ENCODE measurements at places on chromosomes 2 and 18.

DNA sequence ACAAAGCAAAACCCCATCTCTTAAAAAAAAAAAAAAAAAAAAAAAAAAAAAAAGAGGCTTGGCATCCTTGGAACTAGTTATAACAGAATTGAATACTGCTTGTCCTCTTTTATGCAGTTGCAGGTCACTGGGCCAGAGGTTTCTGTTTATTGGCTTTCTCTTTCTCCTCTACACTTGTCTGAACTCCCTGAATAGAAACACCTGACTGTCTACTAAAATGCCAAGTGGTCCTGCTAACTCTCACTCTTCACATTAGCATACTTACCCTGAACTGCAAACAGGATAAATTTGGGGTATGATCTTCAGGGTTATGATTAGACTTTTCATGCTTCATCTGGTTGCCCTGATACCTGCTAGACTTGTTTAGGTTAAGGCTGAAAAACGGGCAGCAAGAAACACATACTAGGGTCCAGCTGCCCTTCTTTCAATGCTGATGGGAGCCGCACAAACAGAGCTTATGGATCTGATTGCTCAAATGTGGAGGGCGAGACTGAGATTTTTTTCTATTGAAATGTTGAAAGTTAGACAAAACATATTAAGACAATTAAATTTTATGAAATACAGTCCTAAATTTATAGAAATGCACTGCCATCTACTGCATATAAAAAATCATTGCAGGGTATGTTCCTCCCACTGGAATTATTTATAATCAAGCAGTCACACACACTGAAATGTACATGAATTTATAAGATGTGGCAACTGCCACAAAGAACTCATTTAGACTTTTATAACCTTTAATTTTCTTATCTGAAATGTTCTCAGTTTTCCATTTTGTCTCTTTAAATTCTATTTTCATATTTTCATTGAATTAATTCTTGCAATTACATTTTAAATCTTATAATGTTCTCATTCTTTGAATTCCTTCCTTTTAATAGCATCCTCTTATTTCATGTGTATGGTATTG lies 40.8 kb downstream of the GTF3C3 start:
- DNase-seq = no peak

DNA sequence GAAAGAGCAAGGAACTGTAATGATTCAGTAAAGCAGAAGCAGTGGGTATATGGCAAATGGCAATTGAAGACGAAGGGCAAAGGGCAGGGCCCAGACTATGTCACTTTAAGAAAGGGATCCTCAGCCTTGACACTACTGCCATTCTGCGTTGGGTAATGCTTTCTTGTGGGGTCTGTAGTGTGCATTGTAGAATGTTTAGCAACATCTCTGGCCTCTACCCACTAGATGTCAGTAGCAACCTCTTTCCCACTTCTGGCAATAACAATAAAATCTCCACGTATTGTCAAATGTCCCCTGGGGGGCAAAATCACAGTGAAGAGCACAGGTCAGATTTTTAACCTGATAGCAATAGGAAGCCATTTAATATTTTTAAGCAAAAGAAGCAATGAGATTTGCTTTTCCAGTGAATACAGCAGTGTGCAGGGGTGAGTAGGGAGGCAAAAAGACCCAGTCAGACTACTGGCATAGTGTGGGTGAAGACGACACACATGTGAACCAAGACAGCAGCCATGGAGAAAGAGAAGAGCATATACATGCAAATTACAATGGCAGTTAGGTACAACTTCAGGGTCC lies 209.5 kb downstream of the DYM start:
- DNase-seq = no peak

GRCh38 chr18:62979176-62979575 lies 263.8 kb downstream of the PHLPP1 start:
- no peak for DNase-seq

DNA sequence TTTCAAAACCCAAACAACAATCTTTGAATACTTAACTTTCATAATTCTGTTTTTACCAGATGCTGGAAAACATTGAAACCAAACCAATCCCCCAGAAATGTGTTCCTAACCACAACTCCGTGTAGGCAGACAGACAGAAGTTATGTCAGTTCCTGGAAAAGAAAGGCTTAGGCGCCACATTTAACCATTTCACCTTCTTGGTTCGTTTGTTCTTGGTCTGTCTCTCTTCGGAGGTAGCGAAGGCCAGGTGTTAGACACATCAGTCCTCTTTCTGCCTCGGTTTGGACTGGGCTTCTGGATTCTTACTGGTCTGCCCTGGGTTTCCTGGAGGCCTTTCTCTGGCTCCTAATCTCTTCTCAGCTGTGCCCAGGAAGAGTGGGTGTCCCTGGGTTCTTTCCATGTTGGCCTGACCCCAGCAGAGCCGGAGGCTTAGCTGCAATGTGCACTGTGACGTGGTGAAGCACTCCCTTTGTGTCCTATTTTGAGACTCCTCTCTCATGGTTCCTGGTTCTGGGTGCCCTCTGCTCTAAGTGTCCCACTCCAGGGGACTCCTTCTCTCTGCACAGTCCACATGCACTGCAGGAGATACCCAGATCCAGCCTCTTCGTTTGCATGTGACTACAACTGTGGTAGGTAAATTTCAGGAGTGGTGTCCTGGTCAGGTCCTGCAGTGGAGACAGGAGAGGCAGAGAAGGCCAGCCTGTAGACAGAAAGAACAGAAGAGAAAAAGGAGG lies 23.1 kb upstream of the RAB31 start:
- no peak for DNase-seq

DNA sequence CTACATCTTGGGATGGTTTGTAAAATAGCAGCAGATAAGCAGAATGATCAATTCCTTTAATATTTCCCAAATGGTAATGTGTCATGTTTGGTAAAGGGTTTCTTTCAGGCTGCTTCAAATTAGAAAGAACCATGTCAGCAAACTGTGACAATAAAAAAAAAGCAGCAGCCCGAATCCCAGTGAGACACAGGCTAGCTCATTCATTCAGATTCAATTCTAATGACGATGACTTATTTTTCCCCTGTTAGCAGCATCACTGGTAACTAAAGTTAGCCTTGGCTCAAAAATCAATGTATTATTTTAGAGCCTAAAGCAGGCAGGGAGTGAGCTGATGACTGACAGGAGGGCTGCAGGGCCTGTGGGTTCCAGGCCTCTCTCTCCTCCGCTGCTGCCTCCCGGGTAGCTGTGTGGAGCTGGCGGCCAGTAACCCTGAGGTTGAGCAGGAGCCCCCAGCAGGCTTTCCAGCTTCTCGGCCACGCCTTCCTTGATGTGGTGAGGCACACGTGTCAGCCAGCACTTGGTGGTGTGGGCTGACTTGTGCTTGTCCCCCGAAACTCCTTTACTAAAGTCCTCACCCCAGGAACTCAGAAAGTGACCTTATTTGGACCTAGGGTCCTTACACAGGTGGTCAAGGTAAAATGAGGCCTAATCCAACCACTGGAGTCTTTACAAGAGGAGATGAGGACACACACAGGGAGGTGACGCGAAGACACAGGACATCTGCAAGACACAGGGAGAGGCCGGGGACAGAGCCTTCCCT lies 120.5 kb upstream of the HS6ST1 start:
- DNase-seq = no peak

DNA sequence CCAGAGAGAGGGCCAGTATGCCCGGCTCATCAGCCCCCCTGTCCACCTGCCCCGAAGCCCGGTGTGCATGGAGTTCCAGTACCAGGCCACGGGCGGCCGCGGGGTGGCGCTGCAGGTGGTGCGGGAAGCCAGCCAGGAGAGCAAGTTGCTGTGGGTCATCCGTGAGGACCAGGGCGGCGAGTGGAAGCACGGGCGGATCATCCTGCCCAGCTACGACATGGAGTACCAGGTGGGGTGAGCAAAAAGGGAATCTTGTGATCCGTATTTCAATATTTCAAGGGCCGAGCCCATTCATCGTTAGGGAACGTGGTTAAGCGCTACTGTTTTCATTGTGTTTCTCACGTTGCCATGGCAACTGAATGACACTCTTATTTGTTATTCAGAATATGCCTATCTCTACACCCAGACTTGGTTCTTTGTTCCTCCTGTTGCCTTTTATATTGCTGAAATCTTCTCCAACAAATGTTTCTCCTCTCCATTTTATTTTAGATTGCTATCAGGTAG lies 81.5 kb downstream of the NRP2 start:
- DNase-seq = no peak

- DNase-seq = peak; percentile 65
These were observed 158.6 kb upstream of the RBMS1 start for GRCh38 chr2:160652236-160652635.

DNA sequence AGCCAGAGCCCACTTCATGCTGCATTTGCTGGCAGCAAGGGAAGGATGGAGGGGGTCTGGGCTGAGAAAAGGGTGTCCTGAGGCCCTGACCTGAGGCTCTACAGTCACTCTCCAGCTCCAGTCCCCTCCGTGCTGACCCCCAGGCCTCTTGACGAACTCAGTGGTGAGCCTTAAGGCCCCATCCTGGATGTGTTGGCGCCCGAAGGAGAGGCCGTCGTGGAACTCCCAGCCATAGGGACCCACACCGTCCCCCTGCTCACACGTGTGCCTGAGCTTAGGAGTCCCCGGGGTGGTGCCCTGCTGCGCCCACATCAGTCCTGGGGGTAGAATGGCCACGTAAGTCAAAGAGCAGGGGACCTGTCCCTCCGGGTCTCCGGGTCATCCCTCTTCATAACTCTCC lies 776 bp downstream of the MOGS start:
- DNase-seq = no peak

GRCh38 chr18:32177530-32177929 lies 12.3 kb upstream of the MEP1B start:
- no peak for DNase-seq

- no peak for DNase-seq
These were observed at the start of gene LAMA3 for GRCh38 chr18:23689031-23689615. Gene LAMA3 (plus strand): TSS chr18:23689453. CDS start chr18:23689684, 231 bp downstream.

- no peak for DNase-seq
These were observed 54.3 kb downstream of the ST3GAL5 start for GRCh38 chr2:85834466-85834865.

- no peak for DNase-seq
These were observed 198.0 kb upstream of the SALL3 start for GRCh38 chr18:78781601-78781960.

Measured in CD4-positive, alpha-beta T cell treated with Interleukin-2 at 100 ng/mL for 4 hours (primary cell).